ENCODE measurements at places on chromosomes 3 and 15. TPM values are rescaled to one million over a fixed set of nuclear protein-coding genes. Genes with fewer than 3 reads are reported as not detected.

- no peak for DNase-seq
Observed at GRCh38 chr3:164320962-164321361, 757.3 kb downstream of the SI start.

DNA sequence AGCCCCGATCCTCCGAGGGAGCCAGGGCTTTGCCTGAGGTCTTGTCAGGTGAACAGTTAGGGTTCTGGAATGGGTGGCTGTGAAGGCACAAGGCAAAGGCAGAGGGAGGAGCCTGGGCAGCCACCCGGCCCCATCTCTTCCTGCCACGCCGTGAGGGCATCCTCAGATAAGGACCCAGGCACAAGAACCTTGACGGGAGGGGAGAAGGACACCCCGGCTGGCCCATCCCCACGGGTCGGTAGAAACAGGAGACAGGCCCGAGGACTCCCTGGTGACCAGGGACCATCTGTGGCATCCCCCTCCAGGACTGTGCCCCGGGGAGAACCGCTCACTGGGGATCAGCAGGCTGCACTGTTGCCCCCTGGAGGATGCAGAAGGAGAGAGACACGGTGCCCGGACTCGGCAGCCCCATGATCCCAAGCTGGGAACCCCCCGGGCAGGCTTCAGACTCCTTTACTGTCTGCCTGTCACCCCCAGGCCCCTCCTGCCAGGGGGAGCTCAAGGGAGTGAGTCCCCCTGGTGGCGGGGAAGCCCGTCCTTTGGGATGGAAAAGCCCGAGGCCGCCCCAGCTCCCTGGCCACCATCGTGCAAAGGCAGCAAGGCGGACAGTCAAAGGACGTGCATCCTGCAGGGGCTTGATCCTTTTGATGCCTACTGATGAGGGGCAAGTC is 12.3 kb upstream of the PCSK6 start:
- DNase-seq = peak; percentile 60

- DNase-seq = no peak
Observed at GRCh38 chr3:133956353-133956752, 60.7 kb upstream of the RAB6B start.

- DNase-seq = peak; percentile 63
Observed at GRCh38 chr3:112132975-112133448, at the start of gene GCSAM. TSS of gene GCSAM (minus strand) at chr3:112133248. CDS start at chr3:112133120, 128 bp downstream.

DNA sequence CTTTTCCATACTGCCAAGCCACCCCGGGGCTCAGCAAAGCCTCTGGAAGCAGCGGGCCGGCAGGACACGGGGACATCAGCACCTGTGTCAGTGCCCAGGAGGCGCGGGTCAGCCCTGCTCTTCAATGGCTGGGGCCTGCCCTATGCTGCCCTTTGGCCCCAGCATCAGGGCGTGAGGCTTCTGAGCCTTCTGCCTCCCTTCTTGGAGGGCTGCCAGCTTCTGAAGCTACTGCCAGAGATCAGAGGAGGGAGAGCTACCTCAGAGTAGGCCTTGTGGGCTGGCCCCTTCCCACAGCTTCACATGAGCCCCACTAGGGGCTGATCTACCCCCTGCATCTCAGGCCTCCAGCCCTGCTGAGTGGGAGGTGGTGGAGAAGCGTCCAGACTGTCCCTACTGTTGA is 13.0 kb upstream of the TMEM115 start:
- no peak for DNase-seq

DNA sequence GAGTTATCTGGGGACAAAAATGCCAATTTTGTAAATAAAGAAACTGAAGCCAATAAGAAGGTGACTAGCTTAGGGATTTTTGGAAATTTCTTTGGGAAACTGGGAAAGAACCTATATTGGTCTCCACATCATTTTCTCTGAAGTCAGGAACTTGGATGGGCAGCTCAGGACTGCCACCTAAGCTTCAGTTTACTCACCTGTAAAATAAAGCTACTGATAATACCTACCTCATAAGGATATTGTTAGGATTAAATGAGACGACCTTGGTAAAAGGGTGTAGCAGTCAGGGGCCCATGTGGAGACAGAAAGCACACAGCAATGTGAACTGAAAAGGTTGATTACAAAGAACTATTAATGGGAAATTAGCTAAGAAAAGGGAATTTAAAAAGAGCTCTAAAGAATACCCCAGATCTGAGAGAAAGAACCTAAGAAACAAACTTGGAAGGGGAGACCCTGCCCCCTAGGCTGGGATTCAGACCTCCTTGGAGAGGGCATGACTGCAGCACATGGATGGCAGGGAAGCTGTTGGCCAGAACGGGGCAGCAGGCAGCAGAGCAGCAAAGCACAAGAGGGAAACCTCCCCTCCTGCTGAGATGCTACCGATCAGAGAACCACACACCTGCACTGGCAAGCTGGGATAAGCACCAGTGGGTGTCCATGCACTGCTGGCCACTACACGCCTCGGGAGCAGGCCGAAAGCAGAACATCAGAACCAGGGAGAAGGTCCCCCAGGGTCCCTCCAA is 83.7 kb upstream of the THBS1 start:
- no peak for DNase-seq

DNA sequence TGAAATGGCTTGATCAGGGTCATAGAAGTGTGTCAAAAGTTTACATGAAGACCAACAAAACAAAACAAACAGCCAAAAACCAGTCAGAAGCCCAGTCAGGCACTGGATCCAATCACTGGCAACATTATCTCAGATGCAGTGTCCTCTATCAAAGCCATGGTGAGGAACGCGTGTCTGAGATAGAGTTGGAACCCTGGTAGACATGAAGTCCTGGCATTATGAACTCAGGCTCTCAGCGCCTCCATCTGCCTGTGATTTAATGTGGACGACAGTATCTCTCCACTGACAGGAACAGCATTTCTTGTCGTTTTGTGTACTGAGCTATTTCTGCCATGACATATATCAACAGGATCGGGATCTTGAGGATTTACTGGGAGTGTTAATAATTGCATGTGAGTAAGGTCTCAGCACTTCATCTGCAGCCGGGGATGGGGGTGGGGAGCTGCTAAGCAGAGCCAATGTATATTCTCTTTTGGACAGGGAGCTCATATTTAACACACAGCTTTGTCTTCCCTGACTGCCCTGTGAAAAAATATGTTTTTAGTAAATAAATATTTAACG is 1120.0 kb downstream of the IGSF11 start:
- DNase-seq = no peak

GRCh38 chr3:66039590-66039887 is 821 bp upstream of the MAGI1 start:
- DNase-seq = no peak

GRCh38 chr3:19559724-19560442 is 374.1 kb downstream of the EFHB start:
- DNase-seq = no peak

GRCh38 chr3:123485551-123485950 is 36.7 kb upstream of the ADCY5 start:
- no peak for DNase-seq

DNA sequence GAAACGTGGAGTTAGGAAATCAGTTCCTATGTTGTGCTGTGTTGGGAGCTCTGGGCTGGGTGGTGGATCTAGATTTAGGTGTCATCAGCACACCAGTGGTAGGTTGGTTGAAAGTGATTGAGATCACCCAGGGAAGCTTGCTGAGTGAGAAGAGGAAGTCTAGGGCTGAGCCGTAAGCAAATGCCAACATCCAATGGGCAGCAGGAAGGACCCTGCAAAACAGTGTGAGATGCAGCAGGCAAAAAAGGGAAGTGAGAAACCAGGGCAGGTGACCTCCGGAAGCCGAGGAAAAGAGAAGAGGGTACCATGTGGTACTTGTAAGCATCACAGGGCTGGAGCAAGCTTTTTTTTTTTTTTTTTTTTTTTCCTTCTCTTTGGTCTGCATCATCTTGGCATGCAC is 15.9 kb upstream of the COPG1 start:
- no peak for DNase-seq

- DNase-seq = no peak
Observed at GRCh38 chr3:99365396-99365795, 273.0 kb upstream of the COL8A1 start.

GRCh38 chr3:134090031-134090430 is 60.3 kb upstream of the SLCO2A1 start:
- no peak for DNase-seq

DNA sequence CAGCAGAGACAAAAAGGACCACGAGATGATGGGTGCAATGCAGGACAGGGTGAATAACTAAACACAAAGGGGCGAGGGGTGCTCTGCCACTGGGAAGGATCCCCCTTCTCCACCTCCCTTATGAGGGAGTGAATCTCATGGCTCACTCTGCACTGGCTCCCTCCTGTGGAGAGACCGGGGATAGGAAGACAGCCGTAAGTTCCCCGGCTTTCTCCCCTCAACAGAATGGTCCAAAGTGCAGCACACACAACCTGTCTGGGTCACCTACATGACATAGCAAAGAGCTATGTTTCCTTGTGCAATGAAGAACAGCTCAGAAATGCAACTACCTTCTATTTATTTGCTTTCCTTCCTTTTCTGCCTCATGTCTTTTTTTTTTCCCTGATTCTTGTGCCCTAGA is 7.8 kb upstream of the ACSBG1 start:
- DNase-seq = peak; percentile 43

- peak; percentile 77 for DNase-seq
Observed at GRCh38 chr15:89665449-89666181, 10.3 kb upstream of the KIF7 start.

- no peak for DNase-seq
Observed at GRCh38 chr15:100097342-100098127, 244.2 kb downstream of the ADAMTS17 start.

- DNase-seq = no peak
Observed at GRCh38 chr3:71978150-71978721, 193.3 kb upstream of the PROK2 start.

DNA sequence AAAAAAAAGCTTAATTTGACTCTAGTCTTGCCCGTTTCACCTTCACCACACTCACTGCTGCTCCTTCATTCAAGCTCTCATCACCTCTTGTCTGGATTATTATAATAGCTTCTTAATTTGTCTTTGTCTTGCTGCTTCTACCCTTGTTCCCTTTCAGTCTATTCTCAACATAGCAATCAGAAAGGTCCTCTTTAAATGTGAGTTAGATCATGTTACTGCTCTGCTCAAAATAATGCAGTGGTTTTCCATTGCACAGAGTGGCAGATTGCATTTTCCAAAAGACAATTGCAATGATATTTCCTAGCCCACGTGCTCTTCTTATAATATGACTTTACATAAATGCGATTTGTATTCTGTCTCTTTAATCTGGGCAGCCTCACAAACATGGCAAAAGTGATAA is 174.6 kb downstream of the ALDH1A2 start:
- no peak for DNase-seq

- DNase-seq = no peak
Observed at GRCh38 chr3:141108039-141108438, 56.9 kb downstream of the SPSB4 start.

DNA sequence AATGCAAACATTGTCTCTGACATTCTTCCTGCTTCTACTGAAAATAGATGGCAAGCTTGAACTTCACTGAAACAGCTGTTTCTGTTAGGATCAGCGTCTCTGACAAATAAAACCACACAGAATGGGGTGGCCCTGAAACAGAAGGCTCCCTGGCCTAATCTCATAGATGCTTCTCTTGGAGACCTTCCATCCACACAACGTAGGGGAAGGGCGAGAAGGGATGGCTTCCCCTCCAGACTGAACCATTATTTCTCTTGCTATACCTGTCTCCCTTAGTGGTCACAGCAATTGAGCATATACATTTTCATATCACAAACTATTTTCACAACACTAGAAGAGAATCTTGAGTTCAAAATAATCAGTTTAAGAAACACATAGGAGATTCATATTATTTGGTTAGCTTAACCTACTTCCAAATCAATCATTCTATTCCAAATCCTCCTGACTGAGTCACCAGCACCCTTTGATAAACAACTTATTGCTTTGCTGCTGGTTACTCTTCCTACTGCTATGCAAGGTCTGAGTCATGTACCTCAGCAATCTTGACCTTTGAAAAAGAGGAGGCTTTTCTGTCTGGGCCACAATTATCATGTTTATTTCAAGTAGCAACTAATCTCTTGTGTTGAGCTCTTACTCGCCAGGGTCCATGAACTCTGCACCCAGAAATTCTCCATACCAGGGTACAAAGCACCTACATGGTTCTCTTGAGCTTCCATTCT is 45.5 kb downstream of the CBLB start:
- DNase-seq = no peak

DNA sequence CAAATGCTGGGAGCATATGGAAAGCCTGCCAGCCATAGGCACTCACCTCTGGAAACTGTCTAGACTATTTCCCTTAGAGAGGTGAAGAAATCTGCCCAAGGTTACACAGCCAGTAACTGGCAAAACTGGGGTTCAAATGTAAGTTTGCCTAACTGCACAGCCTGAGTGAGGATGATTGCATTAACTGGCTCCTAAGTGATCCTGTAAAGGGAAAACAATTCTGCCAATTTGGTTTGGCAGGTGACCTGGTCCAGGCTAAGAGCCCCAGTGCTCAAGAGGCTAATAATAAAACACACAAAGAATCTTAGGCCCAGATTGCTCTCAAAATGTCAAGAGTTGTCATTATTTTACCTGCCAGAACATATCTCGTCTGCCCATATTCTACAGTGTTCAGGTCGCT is 43.9 kb upstream of the SPRED1 start:
- DNase-seq = no peak

- DNase-seq = peak; percentile 67
Observed at GRCh38 chr3:192188218-192188835, 539.0 kb downstream of the FGF12 start.

DNA sequence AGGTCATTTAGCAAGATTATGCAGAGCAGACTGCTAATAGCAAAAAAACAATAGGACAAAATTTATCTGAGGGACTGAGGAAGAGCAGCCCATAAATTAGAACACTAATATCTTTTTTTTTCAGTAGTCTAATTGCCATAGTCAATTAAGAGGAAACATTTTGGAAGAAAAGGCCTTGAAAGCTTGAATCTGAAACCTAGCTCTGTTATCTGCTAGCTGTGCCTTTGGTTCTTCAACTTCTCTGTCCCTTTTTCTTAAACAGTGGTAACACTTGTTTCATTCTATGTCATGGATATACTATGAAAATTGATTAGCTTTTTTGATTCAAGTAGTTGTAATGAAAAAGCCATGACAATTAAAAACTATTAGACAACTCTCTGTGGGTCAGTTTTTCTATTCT is 1.7 kb downstream of the ATR start:
- no peak for DNase-seq

The PLSCR5 gene
- not detected for total RNA-seq

The ATP2B2 gene
- total RNA-seq = 1.4 TPM

The HIGD2B gene
- not detected for total RNA-seq

The SLC9A9 gene
- total RNA-seq = 16.0 TPM

The GRAMD1C gene
- total RNA-seq = 3.0 TPM

The SFMBT1 gene
- 12.0 TPM for total RNA-seq
